ENCODE measurements at places on chromosomes 1 and 21.

GRCh38 chr1:214513394-214513793, 38.0 kb downstream of the PTPN14 start:
- no peak for DNase-seq

DNA sequence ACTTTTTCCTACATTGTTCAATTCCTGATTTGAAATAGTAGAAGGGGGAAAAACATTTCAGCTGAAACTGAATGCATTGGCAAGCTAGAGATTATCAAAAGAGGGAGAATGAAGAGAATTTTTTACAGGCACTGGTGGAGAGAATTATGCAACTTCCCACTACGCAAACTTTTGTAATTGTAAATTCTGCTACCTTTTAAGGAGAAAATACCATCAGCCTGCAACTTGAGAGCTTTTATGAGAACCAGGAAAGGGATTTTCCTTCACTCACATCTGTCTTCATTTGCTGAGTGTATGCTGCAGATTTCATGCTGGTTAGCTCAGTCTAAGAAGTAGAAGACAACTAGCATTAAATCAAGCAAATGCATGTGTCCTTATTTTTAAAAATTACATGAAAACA, 43.7 kb downstream of the ADAMTS1 start:
- no peak for DNase-seq

DNA sequence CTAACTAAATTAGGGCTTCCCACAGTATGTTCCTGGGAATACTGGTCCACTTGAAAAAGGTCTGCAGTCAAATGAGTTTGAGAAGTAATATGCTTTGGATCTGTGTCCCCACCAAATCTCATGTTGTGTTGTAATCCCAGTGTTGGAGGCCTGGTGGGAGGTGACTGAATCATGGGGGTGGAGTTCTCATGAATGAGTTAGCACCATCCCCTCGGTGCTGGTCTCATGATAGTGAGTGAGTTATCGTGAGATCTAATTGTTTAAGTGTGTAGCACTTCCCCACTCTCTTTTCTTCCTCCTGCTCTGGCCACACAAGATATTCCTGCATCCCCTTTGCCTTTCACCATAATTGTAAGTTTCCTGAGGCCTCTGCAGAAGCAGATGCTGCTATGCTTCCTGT, 16.9 kb upstream of the DMRTB1 start:
- no peak for DNase-seq

DNA sequence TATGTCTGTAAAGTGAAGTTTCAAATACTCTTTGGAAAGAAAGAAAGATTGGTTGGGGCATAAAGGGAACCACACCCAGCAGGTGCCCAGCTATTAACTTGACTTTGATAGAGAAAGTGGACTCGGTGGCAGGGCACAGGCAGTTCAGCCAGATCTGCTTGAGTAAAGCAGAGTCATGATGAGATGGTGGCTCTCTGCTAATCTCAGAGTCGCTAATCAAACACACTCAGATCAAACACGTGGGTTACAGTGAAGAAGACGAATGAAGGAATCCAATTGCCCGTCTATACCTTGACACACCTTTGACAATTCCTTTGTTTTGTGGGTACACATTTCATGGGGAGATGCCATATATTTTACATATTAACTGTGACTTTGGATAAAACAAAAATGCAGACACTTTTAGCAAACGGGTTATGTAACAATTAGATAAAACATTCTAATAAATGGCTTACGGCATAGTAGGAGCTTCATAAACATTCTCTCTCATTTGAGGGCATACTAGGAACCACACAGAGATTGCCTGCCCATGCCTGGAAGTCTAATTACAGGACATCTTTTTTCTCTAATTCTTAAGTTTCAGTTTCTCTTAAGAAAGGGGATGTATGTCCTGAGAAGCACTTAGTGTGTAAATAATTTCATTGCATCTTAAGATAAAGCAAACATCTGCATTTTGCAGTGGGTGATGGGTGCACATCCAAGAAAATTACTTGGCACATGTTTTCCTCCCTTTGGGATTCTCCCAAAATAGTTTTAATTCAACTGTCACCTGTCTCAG, 7.2 kb downstream of the CBR1 start:
- DNase-seq, result no peak

- DNase-seq, result no peak
Measured at GRCh38 chr1:198676253-198676652, 37.4 kb downstream of the PTPRC start.

Measured in esophagus muscularis mucosa (tissue), 4 donors.